ENCODE measurements at places on chromosomes 16 and 17.

DNA sequence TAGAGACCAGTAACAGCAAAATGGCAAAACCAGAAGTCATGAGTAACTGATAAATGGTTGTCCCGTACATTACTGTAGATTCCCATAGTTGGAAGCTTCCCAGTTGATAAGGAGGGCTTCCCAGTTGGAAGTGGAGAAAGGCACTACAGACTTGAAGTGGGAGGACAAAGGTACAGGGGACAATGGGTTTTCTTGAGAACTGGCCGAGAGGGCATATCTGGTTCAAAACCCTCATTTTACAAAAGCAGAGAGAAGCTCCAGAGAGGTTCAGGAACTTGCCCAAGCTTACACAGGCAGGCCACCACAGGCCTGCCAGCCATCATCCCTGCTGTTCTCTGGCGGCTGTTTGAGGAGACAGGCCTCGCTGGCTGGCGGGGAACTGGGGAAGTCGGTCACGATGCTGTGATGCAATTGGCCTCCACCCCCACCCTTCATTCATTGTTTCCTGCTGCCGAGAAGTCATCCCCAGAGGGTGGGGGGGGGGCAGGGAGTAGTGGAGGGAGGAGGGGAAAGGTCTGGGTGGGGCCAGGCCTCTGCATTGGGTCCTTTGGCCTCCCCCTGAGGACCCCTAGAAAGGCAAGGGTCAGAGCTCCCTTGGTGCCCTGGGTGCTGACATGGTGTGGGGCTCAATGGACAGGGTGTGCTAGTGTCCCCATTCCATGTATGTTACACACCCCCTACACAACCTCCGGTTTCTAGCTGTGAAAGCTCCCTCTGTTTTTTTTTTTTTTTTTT lies 3.0 kb downstream of the UBALD2 start:
- DNase-seq: no peak

GRCh38 chr17:15946611-15947120 lies 1.7 kb downstream of the ADORA2B start:
- no peak for DNase-seq

DNA sequence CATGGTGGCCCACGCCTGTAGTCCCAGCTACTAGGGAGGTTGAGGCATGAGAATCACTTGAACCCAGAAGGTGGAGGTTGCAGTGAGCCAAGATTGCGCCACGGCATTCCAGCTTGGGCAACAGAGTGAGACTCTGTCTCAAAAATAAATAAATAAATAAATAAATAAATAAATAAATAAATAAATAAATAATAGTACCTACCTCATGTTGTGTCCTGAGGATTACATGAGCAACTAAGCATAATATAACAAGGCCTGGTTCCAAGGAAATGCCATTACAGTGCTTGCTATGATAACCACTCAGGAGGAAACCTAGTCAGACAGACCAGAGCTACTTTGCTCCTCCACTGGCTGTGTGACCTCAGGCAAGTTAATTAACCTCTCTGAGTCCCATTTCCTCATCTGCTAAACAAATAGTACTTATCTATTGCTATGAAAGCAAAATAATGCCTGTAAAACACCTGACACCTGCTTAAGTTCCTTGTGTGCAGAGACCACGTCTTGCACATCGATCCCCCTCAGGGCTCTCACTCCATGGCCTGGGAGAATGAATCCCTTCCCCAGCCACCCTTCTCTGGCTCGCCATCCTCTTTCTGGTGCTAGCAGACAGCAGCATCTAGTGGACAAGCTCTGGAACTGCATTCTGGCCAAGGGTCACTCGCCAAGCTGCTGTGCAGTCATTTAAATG lies 7.5 kb downstream of the EPOP start:
- peak; percentile 80 for DNase-seq

- no peak for DNase-seq
These were observed 8.9 kb downstream of the CFAP20 start for GRCh38 chr16:58120234-58120633.

DNA sequence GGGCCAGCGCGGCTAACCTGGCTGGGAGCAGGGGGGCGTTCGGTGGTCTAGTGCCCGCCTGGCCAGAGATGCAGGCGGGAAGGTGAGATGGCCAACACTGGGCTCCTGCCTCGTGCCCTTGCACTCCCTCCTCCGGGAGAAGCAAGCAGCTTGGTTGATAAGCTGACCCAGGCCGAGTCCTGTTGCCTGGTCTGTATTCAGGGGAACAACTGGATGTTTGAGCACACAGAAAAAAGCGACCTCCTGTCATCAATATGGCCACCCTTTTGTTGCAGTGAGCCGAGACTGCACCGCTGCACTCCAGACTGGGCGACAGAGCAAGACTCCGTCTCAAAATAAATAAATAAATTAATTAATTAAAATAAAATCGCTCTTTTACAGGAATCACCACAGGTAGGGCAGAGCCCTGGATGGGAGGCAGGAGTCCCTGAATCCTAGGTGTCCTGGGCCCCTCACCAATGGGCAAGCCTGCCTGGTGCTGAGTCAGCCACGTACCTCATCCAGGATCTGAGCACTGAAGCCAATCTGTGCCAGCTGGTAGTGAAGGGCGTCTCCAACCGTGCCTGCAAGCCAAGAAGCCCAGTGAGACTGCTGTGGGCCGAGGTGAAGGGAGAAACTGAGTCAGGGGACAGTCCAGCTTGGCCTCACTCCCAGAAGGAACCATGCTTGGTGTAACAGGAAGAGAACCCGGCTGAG lies 31.8 kb downstream of the HASPIN start:
- DNase-seq: peak; percentile 49

- peak; percentile 69 for DNase-seq
These were observed 20.0 kb downstream of the TRAF4 start for GRCh38 chr17:28763804-28764266.

DNA sequence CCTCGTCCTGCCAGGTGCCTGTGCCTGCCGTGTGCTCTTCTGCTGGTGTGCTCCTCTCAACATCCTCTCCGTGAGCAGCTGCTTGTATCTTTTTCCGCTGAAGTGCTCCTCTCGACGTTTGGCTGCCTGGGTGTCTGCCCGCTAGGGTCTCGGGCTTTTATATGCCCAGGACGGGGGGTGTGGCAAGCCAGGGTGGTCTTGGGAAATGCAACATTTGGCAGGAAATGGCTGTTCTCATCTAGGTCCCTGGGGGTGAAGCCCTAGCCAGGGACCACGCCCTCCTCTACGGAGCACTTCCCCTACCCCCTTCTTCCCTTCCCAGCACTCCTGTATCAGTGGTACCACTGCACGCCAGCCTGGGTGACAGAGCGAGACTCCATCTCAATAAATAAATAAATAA lies 49.4 kb downstream of the IQCK start:
- no peak for DNase-seq

- DNase-seq: no peak
These were observed 828.9 kb downstream of the CDH11 start for GRCh38 chr16:64292953-64293352.

DNA sequence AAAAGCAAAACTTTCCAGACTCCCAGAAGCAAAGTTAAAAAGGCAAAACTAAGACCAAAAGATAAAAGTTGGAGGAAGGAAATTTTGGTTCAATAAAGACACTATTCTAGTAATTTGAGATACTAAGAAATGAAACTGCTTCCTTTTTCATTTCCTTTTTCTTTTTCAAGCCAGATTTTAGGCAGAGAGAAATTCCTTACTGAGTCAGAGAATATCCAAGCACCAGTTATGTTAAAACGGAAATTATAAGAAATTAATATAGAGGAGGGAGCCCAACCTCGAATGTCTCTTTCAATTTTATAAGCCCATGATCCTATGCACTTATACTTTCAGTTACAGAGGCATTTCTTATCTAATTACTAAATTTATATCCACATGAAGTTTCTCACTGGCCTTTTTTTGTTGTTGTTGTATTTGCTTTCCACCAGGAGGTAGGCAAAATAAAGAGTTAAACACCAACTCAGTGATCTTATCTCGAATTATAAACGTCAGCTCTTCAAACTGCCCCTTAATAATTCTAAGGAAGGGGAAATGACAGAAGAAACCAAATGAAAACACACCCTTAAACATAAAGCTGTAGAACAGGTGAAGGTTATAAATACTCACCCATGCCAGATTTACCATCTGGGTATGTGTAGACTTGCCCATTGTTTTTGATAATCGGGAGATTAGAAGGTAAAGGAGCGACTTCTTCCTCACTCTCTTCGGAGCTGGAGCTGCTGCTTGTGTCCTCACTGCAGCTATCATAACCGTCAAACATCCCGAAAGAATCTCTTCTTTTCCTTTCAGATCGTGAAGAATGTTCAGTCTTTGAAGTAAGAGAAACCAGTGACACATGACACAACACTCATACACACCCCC lies 35.2 kb downstream of the MBTD1 start:
- DNase-seq: no peak

GRCh38 chr16:2331931-2332267 lies 8.6 kb downstream of the ABCA3 start:
- no peak for DNase-seq

DNA sequence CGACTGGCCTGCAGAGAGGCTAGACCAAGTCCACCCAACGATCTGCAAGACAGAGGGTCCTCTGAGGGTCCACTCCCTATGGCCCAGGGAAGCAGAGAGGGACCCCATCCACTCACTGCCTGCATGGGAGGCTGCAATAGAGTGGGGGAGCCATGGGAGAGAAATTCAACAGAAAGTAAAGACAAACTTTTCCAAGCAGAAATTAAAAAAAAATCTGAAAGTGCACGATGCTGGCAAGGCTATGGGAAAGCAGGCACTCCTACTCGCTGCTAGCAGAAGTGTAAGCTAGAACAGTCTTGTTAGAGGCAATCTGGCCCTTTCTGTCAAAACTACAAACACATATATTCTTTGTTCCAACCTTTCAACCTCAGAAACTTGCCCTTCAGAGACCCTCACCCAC lies 85.4 kb downstream of the GAS7 start:
- DNase-seq: no peak

GRCh38 chr17:65346166-65346565 lies 209.0 kb downstream of the RGS9 start:
- DNase-seq: no peak

DNA sequence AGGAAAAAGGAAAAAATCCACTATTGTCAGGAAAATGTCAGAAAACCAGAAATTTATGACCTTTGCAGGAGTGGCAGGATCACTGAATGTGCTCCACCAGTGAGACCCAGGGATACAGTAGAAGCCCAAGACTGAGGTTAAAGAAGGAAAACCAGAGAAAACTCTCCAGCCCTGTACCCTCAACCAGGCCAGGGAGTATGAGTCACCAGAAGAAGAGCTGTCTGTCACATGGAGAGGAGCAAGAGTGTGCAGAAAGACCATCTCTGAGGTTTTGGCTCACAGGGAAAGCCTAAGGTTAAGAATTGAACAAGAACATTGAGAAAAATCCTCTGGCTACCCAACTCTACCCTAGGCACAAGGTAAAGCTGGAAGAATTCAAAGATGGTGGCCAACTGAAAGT lies 47.6 kb upstream of the MON1B start:
- DNase-seq: no peak

DNA sequence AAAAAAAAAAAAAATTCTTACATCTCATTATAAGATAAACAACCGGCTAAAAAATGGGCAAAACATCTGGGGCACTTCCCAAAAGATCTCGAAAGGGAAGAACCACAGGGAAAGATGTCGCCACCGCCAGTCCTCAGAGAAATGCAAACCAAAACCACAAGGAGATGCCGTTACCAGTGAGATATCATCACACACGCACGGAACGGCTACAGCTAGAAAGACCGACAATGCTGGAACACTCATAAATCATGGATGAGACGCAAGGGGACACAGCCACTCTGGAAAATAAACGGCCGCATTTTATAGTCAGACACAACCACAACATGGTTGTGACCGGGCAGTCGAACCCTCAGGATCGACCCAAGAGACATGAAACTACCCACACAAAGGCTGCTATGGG lies 24.5 kb downstream of the WDR45B start:
- DNase-seq: no peak

DNA sequence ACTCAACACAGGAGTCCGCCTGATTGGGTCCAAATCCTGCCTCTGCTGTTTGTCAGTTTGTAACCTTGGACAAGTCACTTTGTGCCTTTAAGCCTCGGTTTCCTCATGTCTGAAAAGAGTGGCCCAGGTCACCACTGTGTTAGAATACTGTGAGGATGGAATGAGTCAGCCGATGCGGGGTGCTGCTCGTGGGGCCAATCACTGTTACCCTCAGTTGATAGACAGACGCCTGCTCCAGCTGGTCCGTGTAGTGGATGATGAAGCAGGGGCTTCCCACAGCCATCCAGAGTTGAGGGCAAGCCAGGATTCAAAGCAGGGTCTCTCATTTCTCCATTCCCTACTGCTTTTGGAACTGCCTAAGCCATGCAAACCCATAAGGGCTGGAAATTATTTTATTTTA lies 5.8 kb downstream of the FBXL19 start:
- no peak for DNase-seq

DNA sequence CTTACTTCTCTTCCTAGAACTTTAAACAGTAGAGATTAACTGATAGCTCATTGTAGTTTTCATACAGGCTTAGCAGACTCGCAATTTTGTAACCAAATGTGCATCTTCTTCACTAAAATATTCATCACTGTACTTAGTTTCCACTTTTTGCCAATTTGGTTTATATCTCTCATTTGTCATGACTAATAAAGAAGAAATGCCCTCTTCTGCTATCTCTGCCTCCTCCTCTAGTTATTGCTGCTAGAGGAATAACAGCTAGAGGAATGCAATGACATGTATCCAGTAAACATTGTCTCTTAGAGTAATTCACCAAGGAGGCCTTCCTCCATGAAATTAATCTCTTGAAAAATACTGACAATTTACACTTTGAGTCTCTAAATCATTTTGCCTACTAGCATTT lies 115.5 kb upstream of the COX10 start:
- DNase-seq: no peak

GRCh38 chr16:86351041-86351784 lies 159.1 kb upstream of the FOXF1 start:
- no peak for DNase-seq

DNA sequence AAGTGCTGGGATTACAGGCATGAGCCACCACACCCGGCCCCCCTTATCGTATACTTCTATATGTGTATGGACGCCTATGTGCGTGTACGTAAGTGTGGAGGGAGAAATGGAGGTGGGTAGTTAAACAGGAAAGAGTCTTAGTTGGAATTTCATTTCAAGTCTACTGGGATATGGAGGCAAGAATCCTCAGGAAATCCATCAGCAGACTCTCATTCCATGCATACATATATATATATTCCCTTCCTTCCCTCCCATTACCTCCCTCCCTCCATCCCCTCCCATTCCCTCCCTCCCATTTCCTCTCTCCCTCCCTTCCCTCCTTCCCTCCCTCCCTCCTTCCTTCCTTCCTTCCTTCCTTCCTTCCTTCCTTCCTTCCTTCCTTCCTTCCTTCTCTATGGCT lies 391.7 kb upstream of the RBFOX1 start:
- no peak for DNase-seq

Measured in NCI-H2171 treated with DMSO at 0.1 percent for 48 hours (cell line).